ENCODE measurements at places on chromosomes 7 and 10.
A peak's percentile ranks its signal among the peaks of the same experiment; 100 is the strongest.

- no peak for DNase-seq
Measured at GRCh38 chr10:122286867-122287266, 15.8 kb downstream of the BTBD16 start.

DNA sequence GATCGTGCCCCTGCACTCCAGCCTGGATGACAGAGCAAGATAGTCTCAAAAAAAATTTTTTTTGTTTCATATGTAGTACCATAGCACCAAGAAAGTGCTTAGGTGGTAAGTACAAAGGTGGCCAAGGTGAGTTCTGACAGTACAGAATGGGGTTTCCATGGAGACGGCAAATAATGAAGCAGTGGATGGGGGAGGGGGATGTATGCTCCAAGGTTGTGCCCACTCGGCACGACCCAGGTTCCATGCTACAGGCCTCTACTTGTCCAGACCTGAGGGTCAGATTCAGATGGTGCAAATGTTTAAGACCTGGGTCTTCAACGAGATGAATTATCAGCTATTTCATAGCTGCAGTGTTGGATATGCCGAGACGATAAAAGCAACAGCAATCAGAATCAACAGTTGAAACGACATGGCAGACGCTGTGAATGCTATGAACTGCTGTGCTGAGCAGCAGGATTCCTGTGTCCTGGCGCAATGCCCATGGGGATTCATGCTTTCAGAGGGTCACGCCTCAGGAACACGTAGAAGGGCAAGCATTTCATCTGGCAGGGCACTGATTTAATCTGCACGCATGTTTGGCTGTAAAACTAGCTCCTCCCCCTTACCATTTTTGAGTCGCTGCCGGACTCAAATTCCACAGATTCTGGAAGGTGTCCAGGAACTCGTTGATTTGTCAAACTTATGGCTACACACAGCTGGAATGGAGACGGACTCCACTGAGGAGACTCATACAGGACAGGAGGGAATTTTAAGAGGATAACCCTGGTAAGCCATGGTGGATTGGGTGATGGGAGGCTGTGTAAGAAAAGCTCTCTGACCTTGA is 256.5 kb downstream of the FRMD4A start:
- DNase-seq = no peak

GRCh38 chr7:2131800-2132199 is 100.9 kb downstream of the MAD1L1 start:
- no peak for DNase-seq

GRCh38 chr7:23234569-23235296 is 11.8 kb upstream of the GPNMB start:
- no peak for DNase-seq

GRCh38 chr7:12094365-12094921 is 116.7 kb upstream of the TMEM106B start:
- no peak for DNase-seq

DNA sequence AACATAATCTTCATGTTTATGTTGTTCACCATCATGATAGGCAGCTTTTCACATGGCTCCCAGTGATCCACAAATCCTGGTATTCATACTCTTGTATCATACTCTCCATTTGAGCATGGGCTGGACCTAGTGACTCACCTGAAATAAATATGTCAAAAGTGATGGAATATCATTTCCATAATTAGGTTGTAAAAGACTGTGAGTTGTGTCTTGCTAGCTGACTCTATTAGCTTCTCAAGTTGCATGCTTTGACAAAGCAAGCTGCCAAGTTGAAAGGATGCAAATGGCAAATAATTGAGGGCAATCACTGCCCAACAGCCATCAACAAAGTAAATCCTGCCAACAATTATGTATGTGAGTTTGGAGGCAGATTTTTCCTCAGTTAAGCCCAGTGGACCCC is 300.4 kb downstream of the AHR start:
- no peak for DNase-seq

DNA sequence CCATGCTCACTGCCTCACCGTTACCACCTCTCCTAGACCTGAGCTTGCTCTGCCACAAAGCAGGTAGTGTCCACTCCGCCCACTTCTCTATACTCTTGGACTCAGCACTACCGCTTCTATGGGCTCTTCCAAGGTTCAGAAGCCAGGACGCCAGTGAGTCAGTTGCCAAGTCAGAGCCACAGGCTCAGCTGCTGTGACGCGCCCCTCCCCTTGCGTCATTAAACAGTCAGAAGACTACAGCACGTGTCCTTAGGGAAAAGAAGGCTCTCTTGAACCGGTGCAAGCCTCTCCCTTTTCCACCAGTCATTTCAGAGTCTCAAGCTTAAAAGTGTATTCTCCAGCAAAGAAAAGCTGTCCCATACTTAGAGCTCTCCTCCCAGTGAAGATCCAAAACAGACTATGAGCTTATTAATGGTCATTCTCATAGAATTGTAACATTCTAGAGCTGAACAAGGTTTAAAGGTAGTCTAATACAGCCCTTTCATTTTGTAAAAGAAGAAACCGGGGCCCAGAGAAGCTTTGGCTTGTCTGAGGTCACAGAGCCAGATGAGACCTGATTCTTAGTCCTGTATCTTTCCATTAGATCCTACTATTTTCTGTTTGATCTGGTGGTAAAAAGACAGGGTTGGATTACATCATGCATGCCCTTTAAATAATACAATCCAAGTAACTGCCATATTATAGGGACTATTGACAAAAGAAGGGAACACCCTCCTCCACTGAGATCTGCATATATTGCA is 40.9 kb upstream of the MET start:
- no peak for DNase-seq

GRCh38 chr10:21700474-21700873 is 166.4 kb downstream of the MLLT10 start:
- DNase-seq = no peak

GRCh38 chr10:97338041-97338440 is 3.5 kb upstream of the FRAT2 start:
- no peak for DNase-seq

GRCh38 chr7:40542982-40543741 is 408.4 kb downstream of the SUGCT start:
- no peak for DNase-seq

DNA sequence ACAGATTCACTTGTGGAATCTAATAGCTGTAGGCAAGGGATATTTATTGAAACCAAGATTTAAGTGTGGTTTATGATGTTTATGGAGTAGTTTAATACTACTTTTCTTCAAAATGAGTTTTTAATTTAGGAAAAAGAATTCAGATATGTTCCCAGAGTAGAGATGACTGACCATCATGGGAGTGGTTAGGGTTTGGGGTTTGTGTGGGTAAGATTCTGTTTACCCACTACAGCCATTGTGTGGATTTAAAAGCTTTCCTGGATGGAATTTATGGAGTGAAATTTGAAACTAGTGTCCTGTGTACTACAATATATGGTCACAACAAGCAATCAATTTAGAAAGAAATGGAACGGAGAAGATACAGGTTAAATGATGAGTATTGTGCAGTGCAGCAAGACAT is 453.5 kb downstream of the AUTS2 start:
- no peak for DNase-seq

DNA sequence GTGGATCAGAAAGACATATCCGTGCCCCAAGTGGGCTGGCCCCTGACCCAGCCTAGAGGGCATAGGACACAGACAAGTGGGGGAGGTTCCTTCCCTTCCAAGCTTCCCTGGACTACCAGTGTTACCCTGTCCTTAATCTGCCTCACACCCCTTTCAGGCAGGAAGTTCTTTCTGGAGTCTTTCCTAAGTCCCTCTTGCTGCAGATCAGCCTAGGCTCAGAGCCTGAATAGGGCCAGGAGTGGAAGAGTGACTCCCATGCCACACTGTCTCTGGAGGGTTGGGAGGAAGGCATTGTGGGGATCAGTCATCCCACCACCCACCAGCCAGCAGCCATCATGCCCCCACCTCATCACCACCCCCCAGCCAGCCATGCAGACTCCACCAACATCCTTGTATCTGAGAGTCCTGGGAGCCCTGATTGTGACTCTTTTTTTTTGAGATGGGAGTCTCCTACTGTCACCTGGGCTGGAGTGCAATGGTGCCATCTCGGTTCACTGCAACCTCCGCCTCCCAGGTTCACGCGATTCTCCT is 22.6 kb downstream of the POLL start:
- no peak for DNase-seq

- no peak for DNase-seq
Measured at GRCh38 chr10:83432261-83433045, 706.9 kb upstream of the GHITM start.

DNA sequence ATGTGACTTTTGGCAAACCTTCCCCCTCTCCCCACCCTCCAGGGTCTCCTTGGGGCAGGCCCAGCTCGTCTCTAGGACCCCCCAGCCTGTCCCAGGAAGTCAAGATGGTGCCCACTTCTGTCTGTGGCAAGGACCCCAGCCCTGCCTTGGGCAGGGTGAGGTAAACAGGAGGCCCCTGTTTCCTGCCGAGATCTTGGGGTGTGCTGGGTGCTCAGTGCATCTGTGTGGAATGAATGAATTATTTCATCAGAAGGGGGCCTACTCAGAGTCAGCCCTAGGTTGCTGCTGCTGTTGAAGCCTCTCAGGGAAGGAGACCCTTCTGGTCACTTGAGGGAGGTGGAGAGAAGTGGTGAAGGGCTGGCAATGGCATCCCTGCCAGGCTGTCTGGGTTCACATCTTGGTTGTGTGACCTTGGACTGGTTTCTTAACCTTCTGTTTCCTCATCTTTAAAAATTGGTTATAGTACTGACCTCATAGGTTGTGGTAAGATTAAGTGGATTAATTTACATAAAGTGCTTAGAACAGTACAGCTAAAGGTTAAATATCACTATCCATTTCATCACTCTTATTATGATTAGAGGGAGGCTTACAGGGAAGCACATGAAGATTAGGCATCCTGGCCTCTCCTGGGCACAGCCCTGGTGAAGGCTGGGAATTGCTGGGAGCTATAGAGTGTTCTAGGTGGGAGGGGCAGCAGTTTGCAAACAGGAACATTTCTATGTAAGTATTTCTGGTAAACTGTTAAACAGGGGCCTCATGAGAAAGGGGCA is 67.7 kb downstream of the ZMIZ1 start:
- DNase-seq = peak; percentile 92

DNA sequence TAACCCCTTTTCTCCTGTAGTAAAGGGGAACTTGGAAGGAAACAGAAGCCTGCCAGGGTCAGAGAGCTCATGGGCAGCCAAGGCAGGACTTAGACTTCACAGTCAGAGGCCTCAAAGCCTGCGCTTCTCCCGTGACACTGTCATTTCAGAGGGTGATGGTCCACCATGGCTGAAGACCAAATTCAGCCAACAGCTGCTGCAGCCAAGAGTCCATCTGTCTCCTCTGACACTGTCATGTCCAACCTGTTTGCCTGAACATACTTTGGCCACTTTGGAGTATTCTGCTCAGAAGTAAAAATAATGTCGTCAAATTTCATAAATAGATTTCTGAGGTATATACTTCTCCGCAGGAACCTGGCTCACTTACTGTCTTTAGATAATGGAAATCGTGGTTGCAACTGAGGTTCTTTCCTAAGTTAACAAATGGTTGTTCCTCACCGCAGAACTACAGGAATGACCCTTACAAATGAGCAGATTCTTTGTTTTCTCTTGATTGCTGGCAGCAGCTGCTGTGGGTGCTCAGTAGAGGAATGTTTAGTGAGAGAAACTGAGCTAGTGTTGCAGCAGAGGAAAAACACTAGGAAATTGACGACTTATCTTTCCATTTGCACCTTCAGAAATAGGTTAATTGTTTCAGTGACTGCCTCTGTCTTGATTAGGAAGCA is 626.5 kb downstream of the SDK1 start:
- DNase-seq = no peak

DNA sequence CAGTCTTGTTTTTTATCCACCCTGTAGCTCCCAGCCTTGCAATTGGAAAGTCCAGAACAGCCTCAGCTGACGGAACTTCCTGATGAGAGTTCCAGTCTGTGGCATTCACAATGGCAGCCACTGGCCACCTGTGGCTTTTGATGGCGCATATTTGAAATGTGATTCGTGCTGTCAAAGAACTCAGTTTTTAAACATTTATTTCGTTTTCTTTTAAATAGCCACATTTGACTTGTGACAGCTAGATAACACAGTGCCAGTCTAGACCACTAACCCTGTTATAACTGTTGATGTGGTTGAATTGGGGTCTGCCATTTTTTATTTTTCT is 97.3 kb downstream of the INPP5A start:
- DNase-seq = no peak

- no peak for DNase-seq
Measured at GRCh38 chr10:35492386-35493195, 112.5 kb upstream of the GJD4 start.

GRCh38 chr10:642186-642890 is 47.1 kb downstream of the DIP2C start:
- DNase-seq = no peak

DNA sequence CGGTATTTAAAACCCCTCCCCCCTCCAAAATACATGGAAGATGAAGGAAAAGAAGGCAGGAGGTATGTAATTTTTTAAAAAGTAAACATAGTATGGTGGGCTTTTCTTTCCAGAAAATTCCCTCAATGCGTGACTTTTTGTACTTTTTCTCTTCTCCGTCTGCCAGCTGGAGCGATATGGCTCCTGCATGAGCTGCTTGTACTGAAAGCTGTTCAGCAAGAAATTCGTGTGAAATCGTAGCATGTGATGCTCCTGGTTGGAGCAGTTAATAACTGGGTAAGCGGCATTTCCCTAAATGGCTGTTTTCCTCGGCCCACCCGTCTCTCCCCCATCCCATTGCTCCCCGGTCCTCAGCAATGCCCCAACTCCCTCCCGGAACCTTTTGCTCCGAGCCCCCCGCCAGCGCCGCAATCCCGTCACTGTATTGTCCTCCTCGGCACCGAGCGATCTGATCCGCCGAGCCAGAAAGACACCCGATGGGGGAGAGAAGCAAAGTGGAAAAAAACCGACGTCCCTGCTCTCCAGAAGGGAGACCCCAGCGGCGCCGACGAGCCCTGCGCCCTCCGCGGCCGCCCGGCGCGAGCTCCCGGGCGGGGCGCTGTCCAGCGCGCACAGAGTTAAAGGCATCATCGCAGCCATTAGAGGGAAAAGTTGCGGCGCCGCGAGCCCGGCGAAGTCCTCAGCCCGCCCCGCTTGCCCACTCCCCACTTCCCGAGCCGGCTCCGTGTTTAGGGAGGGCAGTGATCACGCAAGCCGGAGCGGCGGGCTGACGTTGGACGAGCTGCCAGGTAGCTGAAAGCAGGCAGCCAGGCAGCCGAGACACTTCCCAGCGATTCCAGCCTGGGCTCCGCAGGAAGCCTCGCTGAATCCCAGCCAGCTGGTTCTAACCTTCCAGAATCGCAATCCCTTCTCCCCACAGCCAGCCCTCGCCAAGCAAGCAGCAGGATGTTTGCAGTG is at the start of gene VSTM2A:
VSTM2A (plus strand) TSS at position 707 of the 957 bp plus-strand sequence. CDS start 356 bp downstream, outside the sequence.
- DNase-seq = no peak

DNA sequence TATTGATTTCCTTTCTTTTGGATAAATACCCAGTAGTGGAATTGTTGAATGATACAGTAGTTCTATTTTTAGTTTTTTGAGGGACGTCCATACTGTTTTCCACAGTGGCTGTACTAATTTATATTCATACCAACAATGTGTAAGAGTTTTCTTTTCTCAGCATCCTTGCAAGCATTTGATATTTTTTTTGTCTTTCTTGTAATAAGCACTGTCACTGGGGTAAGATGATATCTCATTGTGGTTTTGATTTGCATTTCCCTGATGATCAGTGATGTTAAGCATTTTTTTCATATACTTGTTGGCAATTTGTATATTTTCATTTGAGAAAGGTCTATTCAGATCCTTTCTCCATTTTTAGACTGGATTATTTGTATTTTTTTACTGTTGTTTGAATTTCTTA is 308.7 kb downstream of the PTEN start:
- no peak for DNase-seq
